ENCODE measurements at places on chromosomes 1 and 21.

- H3K4me3 ChIP-seq, result no peak overlapping the region
- peaks cover 71% of the 10 kb centered on the region for H3K36me3 ChIP-seq
Measured at GRCh38 chr1:115666702-115667101, 24.9 kb downstream of the VANGL1 start.

GRCh38 chr1:20588634-20589225, at the start of gene CDA:
TSS of gene CDA (plus strand) at chr1:20589097. CDS start at chr1:20589130, 33 bp downstream.
- H3K36me3 ChIP-seq, result no peaks in the 10 kb centered on the region
- DNase-seq, result peak; percentile 48
- no peak within 1 kb of the TSS for H3K4me3 ChIP-seq
- peaks cover 10% of the 10 kb centered on the region for H3K4me1 ChIP-seq
- no peak within 1 kb of the TSS for H3K27ac ChIP-seq

- no peaks in the 10 kb centered on the region for H3K4me1 ChIP-seq
- peak; percentile 35 for DNase-seq
- H3K4me3 ChIP-seq, result no peak overlapping the region
Measured at GRCh38 chr1:152347116-152347728, 12.6 kb downstream of the FLG2 start.

GRCh38 chr1:178066296-178066907, 27.5 kb upstream of the RASAL2 start:
- H3K4me3 ChIP-seq, result no peak overlapping the region
- no peaks in the 10 kb centered on the region for H3K4me1 ChIP-seq
- no peaks in the 10 kb centered on the region for H3K36me3 ChIP-seq

DNA sequence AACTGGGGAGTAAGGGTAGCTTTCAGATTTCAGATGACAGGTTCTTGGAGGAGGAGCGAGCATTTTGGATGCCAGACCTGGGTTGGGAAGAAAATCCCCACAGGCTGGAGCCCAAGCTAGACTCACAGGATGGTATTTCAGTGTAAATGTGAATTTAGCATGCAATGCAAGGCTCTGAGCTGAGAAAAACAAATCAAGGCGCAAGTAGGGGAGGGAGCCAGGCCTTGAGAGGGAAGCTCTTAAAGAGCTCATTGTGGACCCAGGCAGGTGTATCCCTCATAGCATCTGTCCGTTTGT, 386.1 kb downstream of the MATN1 start:
- H3K27ac ChIP-seq, result no peak overlapping the region
- no peak for DNase-seq
- H3K4me1 ChIP-seq, result no peaks in the 10 kb centered on the region
- H3K36me3 ChIP-seq, result no peaks in the 10 kb centered on the region

DNA sequence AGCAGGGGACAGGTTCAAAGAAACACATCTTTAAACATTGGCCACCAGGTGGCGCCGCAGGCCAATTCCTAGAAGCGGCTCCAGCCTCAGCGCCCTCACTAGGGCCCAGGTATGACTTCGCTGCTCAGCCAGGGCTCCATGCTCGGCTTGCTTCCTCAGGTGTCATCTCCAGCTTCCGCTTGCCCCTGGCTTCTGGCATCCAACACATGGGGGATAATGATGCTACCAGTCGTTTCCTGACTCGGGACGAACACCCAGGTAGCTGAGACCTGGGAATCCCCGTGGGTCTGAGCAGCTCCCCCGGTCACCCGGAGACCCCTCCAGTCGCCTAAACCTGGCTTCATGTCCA, 8.5 kb upstream of the MEX3A start:
- no peaks in the 10 kb centered on the region for H3K27me3 ChIP-seq
- H3K4me3 ChIP-seq, result no peak overlapping the region
- no peaks in the 10 kb centered on the region for H3K4me1 ChIP-seq
- peak; percentile 92 for DNase-seq

- H3K27me3 ChIP-seq, result peaks cover 66% of the 10 kb centered on the region
- H3K4me1 ChIP-seq, result peaks cover 20% of the 10 kb centered on the region
- H3K36me3 ChIP-seq, result no peaks in the 10 kb centered on the region
- peak; percentile 82 for DNase-seq
Measured at GRCh38 chr21:45309069-45309986, 21.6 kb upstream of the POFUT2 start.

DNA sequence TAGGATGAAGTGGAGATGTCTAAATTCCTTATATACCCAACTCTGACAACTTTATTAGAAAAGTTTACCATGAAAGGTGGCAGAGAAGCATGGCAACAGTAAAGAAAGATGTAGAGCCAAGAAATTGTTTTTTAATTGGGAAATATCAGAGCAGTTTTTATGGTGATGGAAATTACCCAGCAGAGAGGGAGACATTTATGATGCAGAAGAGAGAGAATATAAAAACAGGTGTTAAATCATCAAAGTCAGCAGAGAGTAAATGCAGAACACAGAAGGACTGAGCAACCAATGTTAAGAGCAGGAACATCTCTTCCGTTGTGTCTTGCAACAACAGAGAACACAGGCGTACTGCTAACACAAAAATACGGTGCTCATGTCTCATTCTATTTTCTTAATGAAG, 28.2 kb downstream of the WARS2 start:
- DNase-seq, result no peak
- H3K36me3 ChIP-seq, result no peaks in the 10 kb centered on the region
- no peak overlapping the region for H3K4me3 ChIP-seq

- H3K4me3 ChIP-seq, result no peak overlapping the region
- no peak for DNase-seq
- no peak overlapping the region for H3K27ac ChIP-seq
Measured at GRCh38 chr1:37605806-37606474, 10.2 kb upstream of the GNL2 start.

- H3K4me3 ChIP-seq, result no peak overlapping the region
- no peak overlapping the region for H3K27ac ChIP-seq
- H3K27me3 ChIP-seq, result no peaks in the 10 kb centered on the region
- H3K4me1 ChIP-seq, result no peaks in the 10 kb centered on the region
- DNase-seq, result no peak
Measured at GRCh38 chr1:171833091-171833825, 8.0 kb upstream of the DNM3 start.

GRCh38 chr1:230495891-230496385, 69.8 kb upstream of the PGBD5 start:
- H3K27ac ChIP-seq, result no peak overlapping the region
- H3K36me3 ChIP-seq, result no peaks in the 10 kb centered on the region
- no peak overlapping the region for H3K4me3 ChIP-seq
- H3K27me3 ChIP-seq, result peaks cover 12% of the 10 kb centered on the region
- no peaks in the 10 kb centered on the region for H3K4me1 ChIP-seq

- H3K4me3 ChIP-seq, result no peak overlapping the region
- DNase-seq, result no peak
- no peaks in the 10 kb centered on the region for H3K36me3 ChIP-seq
- H3K27ac ChIP-seq, result no peak overlapping the region
- peaks cover 16% of the 10 kb centered on the region for H3K4me1 ChIP-seq
- H3K27me3 ChIP-seq, result no peaks in the 10 kb centered on the region
Measured at GRCh38 chr1:234768171-234768568, 158.2 kb upstream of the IRF2BP2 start.

DNA sequence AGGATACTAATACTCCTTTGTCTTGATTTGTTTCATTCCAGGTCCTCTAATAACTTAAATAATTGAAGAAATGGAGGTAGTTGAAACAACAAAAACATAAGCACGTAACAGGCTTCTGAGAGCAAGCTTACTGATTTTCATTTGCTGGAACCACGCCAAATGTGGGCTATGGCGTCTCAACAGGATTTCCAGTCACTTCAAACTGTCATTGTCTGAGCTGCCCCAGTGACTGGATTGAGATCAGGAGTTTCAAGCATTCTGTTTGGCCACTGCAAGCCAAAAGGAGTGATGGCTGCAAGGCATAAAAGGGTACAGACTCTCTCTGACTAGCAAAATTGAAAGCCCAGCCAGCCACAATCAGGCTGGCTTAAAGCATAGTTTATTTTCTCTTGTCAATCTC, 289.9 kb downstream of the DPYD start:
- no peak overlapping the region for H3K4me3 ChIP-seq
- no peak for DNase-seq
- no peaks in the 10 kb centered on the region for H3K4me1 ChIP-seq
- no peaks in the 10 kb centered on the region for H3K27me3 ChIP-seq

GRCh38 chr1:36572906-36573305, 90.2 kb upstream of the CSF3R start:
- H3K27me3 ChIP-seq, result peaks cover 52% of the 10 kb centered on the region
- no peaks in the 10 kb centered on the region for H3K36me3 ChIP-seq
- H3K27ac ChIP-seq, result no peak overlapping the region
- H3K4me3 ChIP-seq, result no peak overlapping the region

DNA sequence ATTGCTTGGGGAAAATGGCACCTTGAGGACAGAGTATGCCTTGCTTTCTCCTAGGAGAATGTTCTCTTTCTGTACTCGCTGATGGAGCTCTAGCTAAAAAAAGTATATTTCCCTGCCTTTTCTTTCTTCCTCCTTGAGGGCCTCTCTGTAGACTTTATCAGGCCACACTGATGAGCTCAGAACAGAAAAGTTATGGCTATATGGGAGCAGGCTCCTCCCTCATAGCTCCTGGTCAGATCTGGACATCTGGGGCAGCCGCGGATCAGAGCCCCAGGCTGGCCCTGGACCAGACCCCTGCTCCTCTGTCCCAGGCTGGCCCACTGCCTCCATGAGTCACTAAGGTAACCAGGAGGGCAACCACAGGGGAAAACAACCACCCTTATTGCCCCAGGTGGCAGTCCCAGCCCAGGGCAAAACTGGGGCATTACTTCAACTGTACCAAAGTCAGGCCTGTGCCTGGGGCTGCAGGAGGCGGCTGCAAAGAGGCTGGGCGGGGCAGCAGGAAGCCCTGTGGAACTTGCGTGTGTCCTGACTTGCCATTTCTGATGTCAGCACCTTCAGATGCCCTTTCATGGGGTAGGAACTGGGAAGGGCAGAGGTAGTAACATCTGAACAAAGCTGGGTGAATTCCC, 26.3 kb upstream of the ZNF648 start:
- DNase-seq, result no peak
- H3K36me3 ChIP-seq, result no peaks in the 10 kb centered on the region
- H3K27ac ChIP-seq, result no peak overlapping the region
- peaks cover 10% of the 10 kb centered on the region for H3K4me1 ChIP-seq
- peaks cover 21% of the 10 kb centered on the region for H3K27me3 ChIP-seq

DNA sequence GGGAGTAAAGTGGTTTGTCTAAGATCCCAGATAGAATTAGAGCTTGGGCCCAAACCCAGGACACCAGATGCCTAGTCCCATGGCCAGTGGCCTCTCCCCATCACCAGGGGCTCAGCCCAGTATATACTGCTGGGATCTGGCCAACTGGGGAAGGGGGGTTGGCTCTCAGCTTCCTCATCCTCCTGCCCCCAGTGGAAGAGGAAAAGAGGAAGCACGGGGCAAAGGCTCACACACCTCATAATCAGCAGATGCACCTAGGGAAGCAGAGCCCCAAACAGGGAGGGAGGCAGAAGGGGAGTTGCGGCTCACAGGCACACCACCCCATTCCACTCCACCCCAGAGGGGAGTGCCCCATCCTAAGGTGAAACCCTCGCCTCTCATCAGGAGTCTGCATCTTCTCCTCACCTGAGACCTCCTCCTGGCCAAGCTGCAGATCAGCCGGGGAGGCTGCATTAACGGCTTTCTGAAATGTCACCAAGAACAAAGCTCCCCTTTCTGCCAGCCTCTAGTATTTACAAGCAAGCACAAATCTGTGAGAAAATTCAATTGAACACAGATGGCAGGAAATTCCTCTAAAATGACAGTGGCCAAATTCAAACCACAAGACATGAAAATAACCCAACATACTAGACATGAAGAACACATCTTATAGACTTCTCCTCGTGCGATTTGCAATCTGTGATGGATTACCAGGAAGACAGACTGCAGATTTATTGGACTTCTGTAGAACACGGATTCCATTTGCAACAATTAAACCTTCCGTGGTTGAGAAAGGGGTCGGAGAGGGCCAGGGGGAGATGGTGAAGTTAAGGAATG, 82.8 kb downstream of the GLIS1 start:
- no peak for DNase-seq
- H3K27ac ChIP-seq, result no peak overlapping the region
- H3K4me1 ChIP-seq, result peaks cover 6% of the 10 kb centered on the region
- H3K4me3 ChIP-seq, result no peak overlapping the region

- H3K4me1 ChIP-seq, result no peaks in the 10 kb centered on the region
- H3K4me3 ChIP-seq, result peak within 1 kb of the TSS; percentile 40
- H3K27ac ChIP-seq, result no peak within 1 kb of the TSS
- no peaks in the 10 kb centered on the region for H3K36me3 ChIP-seq
Measured at GRCh38 chr1:33256471-33257206, at the start of gene ZNF362. TSS of gene ZNF362 (plus strand) at chr1:33256492. CDS start at chr1:33270575, 14,083 bp downstream.

DNA sequence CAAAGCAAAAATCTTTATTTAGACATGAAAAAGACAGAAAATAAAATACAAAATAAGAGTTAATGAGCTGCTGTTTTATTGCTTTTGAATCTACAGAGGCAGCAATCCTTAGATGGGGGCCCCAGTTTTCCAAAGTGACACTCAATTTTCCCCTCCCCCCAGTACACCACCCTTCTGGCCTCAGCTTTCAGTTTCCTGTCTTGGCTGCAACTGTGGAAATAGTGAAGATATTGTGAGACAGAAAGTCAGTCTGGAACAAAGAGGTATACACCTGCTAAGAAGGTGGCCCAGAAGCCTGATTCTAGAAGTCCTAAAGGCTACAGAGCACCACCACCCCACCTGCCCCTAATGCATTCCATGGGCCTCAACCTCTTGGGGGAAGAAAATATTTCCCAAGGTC, 1.1 kb upstream of the MTMR11 start:
- H3K36me3 ChIP-seq, result no peaks in the 10 kb centered on the region
- H3K4me3 ChIP-seq, result no peak overlapping the region
- H3K27ac ChIP-seq, result no peak overlapping the region
- no peaks in the 10 kb centered on the region for H3K27me3 ChIP-seq
- DNase-seq, result no peak

- no peak overlapping the region for H3K4me3 ChIP-seq
- H3K4me1 ChIP-seq, result no peaks in the 10 kb centered on the region
- H3K27ac ChIP-seq, result no peak overlapping the region
Measured at GRCh38 chr1:63004868-63005267, 220.9 kb downstream of the ATG4C start.

- H3K27me3 ChIP-seq, result no peaks in the 10 kb centered on the region
- DNase-seq, result peak; percentile 92
- peaks cover 47% of the 10 kb centered on the region for H3K36me3 ChIP-seq
- H3K4me1 ChIP-seq, result peaks cover 19% of the 10 kb centered on the region
Measured at GRCh38 chr1:150579110-150579944, at the start of gene MCL1. TSS of gene MCL1 (minus strand) at chr1:150579610. CDS start at chr1:150579530, 80 bp downstream.

GRCh38 chr1:168555508-168556046, 11.8 kb upstream of the XCL2 start:
- no peak for DNase-seq
- no peaks in the 10 kb centered on the region for H3K36me3 ChIP-seq
- H3K4me1 ChIP-seq, result no peaks in the 10 kb centered on the region
- H3K27me3 ChIP-seq, result peaks cover 7% of the 10 kb centered on the region
- no peak overlapping the region for H3K27ac ChIP-seq

DNA sequence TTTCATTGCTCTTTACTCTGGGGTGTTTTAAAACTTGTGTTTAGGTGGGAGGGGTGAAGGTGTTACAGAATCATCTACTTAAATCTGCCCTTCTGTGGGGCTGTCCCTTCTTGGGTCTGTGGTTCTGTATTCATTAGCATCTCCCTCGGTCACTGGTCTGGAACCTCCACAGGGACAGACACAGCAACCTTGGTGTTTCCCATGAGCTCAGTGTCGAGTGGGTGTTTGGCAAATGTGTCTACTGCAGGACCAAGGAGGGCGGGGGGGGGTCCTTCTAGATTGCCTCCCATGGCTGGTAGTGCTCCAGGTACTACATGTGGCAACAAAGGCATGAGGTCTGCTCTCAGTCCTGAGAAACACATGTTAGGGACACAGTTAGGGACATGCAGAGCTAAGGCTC, 273.4 kb downstream of the PCP4 start:
- H3K27ac ChIP-seq, result no peak overlapping the region
- H3K36me3 ChIP-seq, result no peaks in the 10 kb centered on the region
- H3K27me3 ChIP-seq, result no peaks in the 10 kb centered on the region
- no peak overlapping the region for H3K4me3 ChIP-seq

GRCh38 chr1:151621351-151621750, 9.5 kb downstream of the SNX27 start:
- no peaks in the 10 kb centered on the region for H3K27me3 ChIP-seq
- no peak overlapping the region for H3K27ac ChIP-seq
- no peak overlapping the region for H3K4me3 ChIP-seq
- H3K36me3 ChIP-seq, result no peaks in the 10 kb centered on the region
- no peaks in the 10 kb centered on the region for H3K4me1 ChIP-seq

Measured in K562 (cell line).